ENCODE measurements at places on chromosomes 11 and 22.

- no peak for DNase-seq
Observed at GRCh38 chr11:78213526-78214330, 25.0 kb downstream of the USP35 start.

DNA sequence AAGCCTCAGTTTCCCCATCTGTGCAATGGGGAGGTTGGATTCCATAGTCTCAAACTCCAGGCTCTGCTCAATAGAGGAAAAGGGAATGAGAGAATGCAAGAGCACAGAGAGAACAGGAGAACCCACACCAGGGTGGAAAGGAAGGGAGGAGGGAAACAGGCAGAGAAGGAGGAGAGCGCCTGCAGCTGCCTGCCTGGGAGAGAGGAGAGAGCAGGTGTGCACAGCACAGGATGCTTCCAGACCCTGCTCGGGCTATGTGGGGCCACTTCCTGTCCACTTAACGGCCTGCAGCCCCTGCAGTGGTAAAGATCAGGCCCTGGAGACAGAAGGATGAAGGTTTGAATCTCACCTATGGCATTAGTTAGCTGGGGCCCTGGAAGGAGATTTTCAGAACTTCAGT, 12.3 kb downstream of the LRRC32 start:
- no peak for DNase-seq

- DNase-seq, result peak; percentile 54
Observed at GRCh38 chr11:66868726-66869566, 12.1 kb downstream of the LRFN4 start.

GRCh38 chr11:85589373-85589772, 37.8 kb downstream of the DLG2 start:
- DNase-seq, result no peak

DNA sequence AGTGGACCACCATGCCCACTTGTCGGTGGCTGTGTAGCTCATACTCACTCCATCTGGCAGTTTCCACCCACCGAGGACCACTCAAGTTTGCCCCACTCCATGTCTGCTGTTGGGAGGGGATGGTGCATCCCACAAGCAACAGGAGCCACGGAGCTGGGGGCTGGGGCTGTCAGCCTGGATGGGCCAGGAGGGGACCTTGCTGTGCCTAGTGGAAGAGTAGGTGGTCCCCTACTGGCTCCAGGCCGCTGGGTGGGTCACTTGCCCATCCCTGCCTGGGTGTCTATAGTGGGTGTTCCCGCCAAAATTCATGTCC, 57.0 kb downstream of the SMIM38 start:
- DNase-seq, result no peak

- no peak for DNase-seq
Observed at GRCh38 chr11:120932305-120932915, 91.5 kb upstream of the TBCEL start.

- DNase-seq, result no peak
Observed at GRCh38 chr11:17610085-17610894, 63.2 kb downstream of the OTOG start.

DNA sequence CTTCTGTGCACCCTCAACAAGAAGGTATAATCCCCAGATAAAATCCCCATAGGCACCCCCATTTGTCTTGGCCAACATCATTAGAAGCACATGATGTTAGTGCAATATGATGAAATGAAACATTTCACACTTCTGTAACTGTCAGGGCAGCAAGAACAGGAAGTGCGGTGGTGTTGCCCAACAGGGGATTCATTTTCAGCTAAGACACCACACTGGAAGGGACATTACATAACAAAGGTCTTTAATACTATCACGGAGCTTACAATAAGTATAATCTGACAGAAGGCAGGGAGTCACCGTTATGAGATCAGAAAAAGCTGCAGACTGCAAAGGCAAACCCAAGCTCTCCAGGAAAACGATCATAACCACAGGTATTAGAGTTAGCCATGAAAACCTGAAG, 2.0 kb downstream of the OR52W1 start:
- DNase-seq, result no peak

DNA sequence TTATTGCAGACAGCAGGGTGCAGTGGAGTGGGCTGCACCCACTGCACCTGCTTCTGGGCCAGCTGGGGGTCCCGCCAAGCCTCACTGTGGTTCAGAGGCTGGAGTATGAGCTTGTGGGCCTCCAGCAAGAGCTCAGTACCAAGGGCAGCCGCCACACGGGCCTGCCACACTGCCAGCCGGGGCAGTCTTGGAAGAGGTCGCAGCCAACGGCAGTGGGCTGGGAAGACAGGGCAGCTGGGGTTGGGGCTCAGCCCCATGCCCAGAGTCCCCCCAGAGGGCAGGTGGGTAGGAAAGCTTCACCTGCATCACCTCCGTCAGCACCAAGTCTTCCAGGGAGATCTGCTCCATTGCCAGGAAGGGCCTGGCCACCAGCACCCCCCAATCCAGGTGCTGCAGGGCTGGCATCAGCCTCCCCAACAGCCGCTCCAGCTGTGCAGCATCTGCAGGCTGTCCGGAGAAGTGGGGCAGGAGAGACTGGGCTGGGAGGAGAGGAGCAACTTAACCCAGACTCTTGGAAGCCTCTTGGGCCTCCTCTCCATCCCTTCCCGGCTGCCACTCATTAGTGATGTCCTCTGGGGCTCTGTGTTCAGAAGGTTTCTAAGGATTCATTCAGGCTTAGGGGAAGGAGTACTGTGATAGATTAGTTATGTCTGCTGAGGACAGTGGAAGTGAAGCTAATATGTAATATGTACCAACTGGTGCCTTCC, 1.1 kb upstream of the GSTT4 start:
- no peak for DNase-seq

GRCh38 chr11:29751618-29752017, 265.2 kb downstream of the KCNA4 start:
- no peak for DNase-seq

DNA sequence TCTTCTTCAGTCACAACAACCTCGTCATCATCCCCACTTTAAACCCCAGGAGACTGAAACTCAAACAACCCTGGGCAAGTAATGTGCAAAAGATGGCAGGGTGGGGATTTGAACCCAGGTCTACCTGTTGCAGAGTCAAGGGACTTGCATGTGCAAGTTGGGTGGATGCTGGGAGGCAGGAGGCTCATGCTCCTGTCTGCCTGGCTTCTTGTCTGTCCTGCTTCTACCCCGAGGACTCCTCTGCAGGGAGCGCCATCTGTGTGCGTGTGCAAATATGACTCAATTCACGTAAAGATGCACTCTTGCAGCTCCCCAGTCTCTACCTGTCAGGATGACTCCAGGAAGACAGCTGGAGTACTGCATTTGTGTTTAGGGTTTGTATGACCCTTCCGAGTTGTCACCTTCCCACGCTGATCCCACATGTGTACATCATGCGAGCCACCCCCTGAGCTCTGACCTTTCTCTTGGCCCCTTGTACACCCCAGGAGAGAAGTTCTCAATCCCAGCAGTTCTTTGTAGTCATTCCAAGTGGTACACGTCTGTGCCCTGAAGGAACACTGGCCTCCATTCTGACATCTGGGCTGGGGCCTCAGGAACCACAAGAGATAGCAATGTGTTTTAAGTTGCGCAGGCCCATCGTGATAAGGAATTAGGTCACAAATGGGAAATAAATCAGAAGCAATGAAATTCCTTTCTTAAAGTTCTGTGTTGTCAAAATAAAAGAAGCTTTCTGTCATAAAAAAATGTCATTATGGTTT, 95.7 kb downstream of the CWC15 start:
- no peak for DNase-seq

GRCh38 chr22:29964776-29965175, 81.8 kb downstream of the MTMR3 start:
- DNase-seq, result no peak

DNA sequence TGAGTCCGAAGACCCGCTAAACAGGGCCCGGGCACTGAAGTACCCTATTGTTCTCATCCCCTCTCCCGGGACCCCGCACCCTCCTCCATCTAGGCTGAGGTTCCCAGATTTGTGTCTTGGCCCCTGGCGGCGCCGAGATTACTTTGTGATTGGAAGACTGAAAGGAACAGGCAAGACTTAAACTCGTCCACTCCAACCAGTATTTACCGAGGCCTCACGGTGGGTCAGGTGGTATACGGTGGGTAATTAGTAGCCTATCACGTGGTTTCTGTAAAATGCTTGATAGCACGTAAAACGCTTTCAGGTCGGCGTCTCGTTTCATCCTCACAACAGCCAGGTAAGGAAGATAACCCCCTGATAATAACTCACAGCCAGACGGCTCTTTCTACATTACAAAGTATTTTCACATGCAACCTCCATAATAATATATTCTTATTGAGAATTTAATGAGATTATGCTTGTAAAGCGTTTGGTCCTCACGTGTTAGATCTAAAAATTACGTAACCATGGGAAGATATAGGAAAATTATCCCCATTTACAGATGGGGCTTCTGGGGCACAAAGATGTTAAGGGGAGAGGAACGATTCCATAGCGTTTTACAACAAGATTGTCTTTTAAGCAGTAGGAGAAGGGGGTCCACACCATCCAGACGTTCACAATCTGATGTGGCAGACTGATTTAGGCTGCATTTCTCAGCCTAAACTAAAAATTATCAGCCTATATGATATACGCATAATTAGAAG, 642 bp upstream of the PIK3C2A start:
- DNase-seq, result peak; percentile 94
